Cerebellar cortex (tissue), 1 donor: ENCODE measurements at places on chromosomes 4 and X.
A peak's percentile ranks its signal among the peaks of the same experiment; 100 is the strongest.

GRCh38 chrX:3712870-3713224, 602 bp downstream of the PRKX start:
- DNase-seq: no peak

DNA sequence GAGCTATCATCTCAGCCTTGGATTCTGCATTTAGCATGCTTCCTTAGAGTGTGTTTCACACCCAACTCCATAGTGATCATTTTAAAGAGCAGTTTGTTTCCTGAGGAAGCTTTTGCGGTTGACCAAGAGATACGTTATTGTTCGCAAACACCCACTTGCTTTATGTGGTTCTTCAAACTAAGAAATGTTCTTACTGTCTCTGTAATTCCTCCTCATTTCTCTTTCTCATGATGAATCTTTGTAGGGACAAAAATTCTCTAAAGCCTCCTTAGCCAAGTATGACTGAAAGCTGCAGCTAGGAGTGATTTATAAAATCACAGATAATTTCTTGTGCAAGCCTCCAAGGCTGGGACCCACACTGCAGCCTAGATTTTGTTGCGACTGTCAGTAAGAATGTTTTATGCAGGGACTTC, 10.0 kb downstream of the TNIP3 start:
- DNase-seq: no peak

GRCh38 chrX:119343856-119344255, 55.3 kb upstream of the SLC25A43 start:
- no peak for DNase-seq

DNA sequence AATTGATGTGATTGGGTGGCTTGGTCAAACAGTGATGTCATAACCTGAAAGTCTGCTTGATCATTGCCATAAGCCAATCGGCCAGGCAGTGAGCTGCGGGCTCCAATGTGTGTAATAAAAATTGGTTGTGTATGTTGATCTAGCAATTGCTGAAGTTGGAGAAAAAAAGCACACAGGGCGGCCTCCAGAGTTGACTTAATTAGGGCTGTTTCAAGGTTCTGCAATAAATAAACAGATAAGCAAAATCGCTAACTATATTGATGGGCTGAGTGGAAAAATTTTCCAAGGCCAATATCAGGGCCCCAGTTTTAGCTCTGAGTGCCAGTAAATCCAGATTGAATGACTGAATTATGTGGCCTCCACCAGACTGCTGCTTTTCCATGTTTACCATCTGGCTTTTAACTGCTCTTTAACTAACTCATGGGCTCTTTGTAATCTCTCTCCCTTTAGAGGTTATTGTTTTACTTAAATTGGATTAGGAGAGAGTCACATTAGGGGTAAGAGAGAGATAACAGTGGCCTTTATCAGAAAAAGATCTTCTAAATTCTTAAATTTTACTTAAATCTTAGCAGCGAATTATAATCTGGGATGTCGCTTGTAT, 160.6 kb upstream of the WDFY3 start:
- no peak for DNase-seq

DNA sequence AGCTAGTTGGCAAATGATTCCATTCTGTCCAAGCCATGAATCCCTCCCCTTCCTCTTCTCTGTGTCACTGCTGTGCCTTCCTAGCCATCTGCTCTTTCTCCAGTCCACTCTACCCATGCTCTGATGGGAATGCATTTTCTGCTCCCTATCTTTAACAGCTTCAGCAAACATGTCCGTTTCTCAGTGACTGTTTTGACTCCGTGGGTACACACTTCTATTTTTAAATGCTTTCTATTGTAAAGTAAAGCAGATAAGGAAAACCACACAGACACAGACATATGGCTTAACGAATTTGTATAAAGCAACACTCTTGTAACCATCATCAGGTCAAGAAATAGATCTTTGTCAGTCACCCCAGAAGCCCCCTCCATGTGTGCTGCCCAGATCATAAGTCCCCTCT, 72.4 kb upstream of the KLHL13 start:
- peak; percentile 2 for DNase-seq

DNA sequence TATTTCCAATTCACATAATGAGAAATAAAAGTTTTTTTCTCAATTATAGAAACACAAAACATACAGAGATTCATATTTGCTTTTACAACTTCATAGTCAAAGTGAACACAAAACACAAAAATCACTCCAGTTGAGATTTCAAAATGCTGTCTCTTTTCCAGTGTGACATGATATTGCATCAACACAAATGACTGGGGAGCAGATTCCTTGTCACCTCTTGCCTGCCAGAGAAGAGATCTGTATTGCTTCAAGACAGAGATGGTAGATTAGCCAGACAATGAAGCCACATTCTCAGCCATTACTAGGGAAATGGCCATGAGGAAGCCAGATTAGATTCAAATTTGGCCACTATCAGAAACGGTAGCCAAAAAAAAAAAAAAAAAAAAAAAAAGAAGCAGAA, 2313.1 kb upstream of the AGA start:
- DNase-seq: no peak

DNA sequence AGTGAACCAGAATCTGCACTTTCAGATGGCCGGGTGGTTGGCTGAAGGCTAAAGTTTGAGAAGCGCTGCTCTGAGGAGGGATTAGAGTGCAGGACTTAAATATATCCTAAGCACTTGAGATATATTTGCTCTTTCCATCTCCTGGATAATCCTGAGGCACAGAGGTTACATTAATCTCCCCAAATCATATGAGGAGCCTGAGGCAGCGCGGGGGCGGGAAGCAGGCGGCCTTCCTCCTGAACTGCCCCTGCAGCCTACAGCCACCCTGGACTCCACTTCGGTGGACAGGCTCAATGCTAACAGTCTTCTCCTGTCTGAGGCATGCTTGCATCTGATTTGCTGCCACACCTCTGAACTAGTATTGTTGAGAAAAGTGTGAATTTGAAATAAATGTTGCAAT, 72.5 kb downstream of the AFAP1 start:
- no peak for DNase-seq

DNA sequence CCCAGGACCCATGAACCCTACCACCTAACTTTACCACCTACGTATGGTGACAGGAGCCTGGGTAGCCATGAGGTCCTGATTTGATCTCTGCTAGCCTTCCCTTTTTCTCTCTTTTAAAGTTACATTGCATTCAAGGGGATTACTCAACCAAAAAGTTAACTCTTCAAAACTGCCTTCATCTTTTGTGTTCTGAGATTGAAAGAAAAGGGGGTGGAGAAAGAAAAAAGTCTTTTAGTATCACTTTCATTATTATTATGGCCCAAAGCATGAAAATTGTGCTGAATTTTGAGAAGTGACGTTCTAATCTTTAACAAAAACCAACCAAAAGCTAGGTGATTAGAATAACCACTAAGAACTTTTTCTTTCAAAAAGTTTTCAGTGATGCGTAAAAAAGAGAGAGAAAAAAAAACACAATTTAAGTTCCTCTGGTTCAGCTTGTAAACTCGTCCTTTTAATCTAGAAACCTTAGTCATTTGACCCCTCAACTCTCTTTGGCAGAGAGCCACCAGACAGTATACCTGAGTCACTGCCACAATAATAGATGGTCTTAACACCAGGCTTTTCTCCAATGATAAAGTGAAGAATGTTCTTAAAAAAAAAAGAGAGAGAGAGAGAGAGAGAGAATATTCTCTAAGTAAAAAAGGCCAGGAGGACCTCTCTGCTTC, 347.4 kb upstream of the FGF13 start:
- DNase-seq: no peak

DNA sequence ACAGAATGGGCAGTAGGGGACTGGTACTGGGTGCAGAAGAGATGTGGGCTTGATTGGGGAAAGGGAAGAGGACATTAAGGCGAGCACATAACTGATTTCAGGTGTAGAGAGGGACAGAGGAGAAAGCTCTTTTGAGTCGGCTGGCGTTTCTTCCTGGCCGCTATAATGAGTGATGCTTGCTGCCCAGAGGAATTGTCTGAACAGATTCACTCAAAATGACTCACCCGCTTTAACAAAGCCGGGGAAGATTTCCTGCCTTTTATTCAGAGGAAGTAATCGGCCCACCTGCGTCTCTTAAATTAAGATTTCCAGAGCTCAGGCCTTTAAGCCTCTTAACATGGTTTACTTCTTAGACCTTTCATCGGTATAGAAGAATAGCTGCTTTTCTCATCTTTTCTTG, 102.1 kb upstream of the AP1S2 start:
- DNase-seq: no peak

GRCh38 chr4:84958434-84958833, 8.1 kb downstream of the WDFY3 start:
- DNase-seq: no peak

- no peak for DNase-seq
Observed at GRCh38 chrX:44903830-44904530, 31.0 kb downstream of the KDM6A start.

DNA sequence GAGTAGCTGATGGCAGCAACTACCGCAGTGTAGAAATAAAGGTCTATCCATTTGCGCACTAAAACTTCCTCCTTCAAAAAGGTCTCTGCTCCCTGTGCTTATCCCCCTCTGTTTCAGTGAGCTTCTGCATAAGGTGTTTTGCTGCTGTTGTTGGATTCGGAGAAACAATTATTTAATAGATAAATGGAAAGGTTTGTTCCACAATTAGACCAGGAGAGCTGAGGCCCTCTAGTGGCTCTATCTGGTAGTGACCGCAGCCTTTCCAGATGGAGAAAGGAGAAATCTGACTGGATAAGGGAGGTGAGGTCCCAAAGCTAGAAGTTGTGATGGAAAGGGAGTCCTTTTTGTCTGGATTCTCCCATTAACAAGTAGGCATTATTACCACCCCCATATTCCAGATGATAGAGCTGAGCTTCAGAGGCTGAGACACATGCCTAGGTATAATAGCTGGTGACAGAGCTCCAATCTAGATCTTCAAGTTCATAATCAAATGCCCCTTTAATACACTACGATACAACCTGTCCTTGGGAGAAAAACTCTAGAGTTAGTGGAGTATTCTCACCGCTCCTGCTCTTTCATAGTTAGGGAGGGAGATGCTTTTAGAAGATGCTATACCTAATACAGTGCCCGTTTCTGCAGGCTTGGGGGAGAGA, 5.1 kb upstream of the GABRQ start:
- DNase-seq: peak; percentile 20

- no peak for DNase-seq
Observed at GRCh38 chr4:171430495-171430894, 382.7 kb upstream of the GALNTL6 start.

GRCh38 chr4:151431728-151432127, 22.8 kb downstream of the FHIP1A start:
- DNase-seq: no peak

DNA sequence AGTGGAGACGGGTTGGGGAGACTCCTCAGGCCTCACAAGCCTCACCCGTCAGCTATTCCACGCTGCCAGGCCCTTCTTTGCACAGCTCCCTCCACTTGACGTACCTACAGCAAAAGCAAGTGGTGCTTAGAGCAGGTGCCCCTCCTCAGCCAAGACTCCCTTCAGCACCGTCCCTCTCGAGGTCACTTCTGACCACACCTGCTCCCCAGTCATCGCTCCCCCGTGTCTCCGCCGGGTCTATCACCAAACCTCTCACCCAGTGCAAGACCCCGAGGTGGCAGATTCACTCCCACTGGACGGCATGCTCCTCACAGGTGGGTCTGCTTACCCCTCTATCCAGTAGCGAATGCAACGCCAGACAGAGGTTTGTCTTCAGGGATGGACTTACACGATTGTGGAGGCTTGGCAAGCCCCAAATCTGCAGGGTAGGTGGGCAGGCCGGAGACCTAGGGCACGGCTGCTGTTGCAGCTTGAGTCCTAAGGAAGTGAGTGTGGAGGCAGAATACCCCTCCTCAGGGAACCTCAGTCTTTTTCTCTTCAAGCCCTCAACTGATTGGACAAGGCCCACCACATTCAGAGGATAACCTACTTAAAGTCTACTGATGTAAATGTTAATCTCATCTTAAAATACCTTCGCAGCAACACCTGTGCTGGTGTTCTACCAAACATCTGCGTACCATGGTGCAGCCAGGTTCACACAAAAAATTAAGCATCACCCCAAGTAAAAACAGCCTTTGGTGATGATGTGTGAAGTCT, 14.5 kb upstream of the HELT start:
- DNase-seq: no peak

- DNase-seq: no peak
Observed at GRCh38 chr4:73892966-73893365, 23.8 kb downstream of the CXCL1 start.

DNA sequence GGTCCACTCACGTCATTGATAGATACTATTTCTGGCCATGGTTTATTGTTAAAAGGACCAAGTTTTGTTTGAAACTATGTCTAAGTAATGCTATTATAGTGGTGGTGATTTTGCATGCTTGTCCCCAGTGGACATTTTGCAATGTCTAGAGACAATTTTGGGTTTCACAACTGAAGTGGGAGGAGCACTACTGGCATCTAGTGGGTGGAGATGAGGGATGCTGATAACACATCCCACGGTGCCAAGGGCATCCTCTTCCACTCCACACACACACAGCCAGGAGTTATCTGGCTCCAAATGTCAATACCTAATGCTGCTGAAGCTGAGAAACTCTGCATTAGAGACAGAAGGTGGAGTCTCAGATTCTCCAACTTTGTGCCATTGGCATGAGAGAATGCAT, 131.2 kb downstream of the FRMPD4 start:
- no peak for DNase-seq

DNA sequence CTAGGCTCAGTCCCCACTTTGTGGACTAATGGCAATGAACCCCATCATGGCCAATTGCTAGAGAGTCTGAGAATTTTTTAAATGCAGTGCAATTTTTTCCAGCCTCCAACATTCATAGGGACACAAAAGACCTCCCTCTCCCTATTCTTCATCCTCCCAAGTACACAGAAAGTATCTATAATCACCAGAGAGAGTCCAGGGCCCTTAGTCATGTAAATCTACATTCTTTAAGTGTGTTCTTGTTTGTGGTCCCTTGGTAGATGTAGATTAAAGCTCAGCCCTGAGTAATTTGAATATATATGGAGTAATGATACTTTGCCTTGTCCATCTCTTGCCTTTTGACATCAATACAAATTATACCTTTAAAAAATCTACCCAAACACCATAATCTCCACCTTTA, 51.3 kb upstream of the ATXN3L start:
- no peak for DNase-seq

DNA sequence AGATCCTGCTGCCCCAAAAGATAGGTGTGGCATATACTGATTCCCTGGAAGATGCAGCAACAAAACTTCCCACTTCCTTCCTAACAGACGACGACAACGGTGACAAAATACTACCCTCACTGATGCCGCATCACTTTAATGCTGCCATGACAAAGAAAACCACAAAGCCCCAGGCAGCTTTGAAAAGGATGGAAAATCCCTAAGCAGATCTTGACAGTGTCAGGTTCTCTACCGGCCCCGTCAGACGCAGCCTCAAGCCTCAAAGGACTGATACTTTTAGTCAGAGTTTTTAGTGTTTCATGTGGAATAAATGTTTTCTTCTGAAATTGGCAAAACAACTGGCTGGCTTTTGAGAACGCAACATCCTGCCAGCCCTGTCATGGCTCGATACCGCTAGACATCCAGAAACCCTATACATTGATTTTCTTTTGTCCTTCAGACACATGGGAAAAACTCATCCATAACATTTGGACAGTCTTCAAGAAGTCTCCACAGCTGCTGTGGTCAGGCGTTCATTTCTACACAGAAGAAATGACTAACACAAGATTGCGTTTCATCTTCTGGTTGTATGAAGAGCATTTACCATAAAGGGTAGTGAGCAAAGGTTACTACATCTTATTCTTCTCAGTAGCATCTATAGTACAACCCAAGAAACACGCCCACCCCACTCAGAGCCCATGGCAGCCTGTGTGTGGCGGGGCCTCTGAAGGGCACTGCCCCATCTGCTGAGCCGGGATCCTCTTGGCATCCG, 60.1 kb downstream of the GATB start:
- no peak for DNase-seq
